ENCODE measurements at places on chromosomes 1 and 21.

- no peak for DNase-seq
Measured at GRCh38 chr1:16013220-16013907, 4.5 kb downstream of the HSPB7 start.

DNA sequence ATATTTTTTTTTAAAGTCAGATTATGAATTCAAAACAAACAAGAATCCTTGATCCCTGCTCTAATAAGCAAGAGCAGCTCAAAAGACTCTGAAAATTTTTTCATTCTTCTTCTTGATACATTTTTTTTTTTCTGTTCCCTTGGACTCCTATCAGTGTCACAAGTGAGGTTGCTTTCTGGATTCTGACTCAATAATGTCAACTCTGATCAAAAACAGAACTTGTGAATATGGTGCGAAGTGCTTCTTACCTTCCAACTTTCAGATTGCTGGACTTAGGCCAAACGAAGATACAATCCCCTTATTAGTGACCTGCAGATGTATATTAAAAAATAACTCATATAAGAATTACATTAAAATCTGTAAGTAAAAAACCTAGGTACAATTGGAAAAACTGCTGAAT is 136.1 kb downstream of the GPATCH2 start:
- DNase-seq, result no peak

GRCh38 chr21:17548262-17548661 is 35.4 kb downstream of the CXADR start:
- no peak for DNase-seq

GRCh38 chr1:6352138-6352563 is 41.4 kb downstream of the ACOT7 start:
- no peak for DNase-seq

GRCh38 chr1:23424293-23425192 is at the start of gene TCEA3:
Gene TCEA3 (minus strand): TSS chr1:23424748. CDS start chr1:23424633, 115 bp downstream.
- no peak for DNase-seq

GRCh38 chr1:47680815-47681475 is 243.1 kb downstream of the FOXD2 start:
- DNase-seq, result no peak
